ENCODE measurements at places on chromosomes 7 and 10. TPM values are rescaled to one million over a fixed set of nuclear protein-coding genes. Genes with fewer than 3 reads are reported as not detected.

HPSE2 gene
- 0.98 TPM for total RNA-seq

CD36 gene
- total RNA-seq = 3,623 TPM

ZKSCAN1 gene
- total RNA-seq = 39.9 TPM

FRAT2 gene
- 9.4 TPM for total RNA-seq

SOSTDC1 gene
- total RNA-seq = not detected

KLLN gene
- 0.44 TPM for total RNA-seq

ARMC3 gene
- total RNA-seq = not detected

ATRNL1 gene
- total RNA-seq = not detected

IFIT2 gene
- total RNA-seq = 7.7 TPM

ANKRD61 gene
- 1.3 TPM for total RNA-seq

KLF14 gene
- 0.51 TPM for total RNA-seq

DEPP1 gene
- 566 TPM for total RNA-seq

EGR2 gene
- not detected for total RNA-seq

CCDC146 gene
- 11.9 TPM for total RNA-seq

ZEB1 gene
- 83.8 TPM for total RNA-seq

TAS2R41 gene
- total RNA-seq = not detected

LMBR1 gene
- 79.9 TPM for total RNA-seq

All from subcutaneous adipose tissue (tissue), 4 donors.